Activated T-helper 1 cell treated with anti-CD3 and anti-CD28 coated beads, Interleukin-2, amount 50 U/mL, for 16 hours (primary cell): ENCODE measurements at places on chromosomes 2 and 18.
A peak's percentile ranks its signal among the peaks of the same experiment; 100 is the strongest.

GRCh38 chr2:85588236-85588635, 4.0 kb downstream of the VAMP5 start:
- DNase-seq, result no peak

DNA sequence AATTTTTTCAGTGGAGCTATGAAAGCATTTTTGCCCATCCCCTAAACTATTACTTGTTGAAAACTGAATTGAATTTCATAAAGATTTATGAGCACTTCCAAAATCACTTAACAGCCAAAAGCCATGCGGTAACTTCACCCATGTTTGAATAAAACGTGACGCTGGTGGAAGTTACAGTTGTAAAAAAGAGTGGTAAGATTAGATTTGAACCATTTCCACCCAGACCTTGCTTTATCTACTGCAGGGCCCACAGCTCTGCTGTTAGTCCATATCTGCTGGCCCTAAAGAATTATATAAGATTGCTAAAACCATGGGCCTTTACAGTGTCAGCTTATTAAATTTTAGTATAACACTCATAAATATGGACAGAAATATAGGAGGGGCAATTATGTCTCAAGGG, 15.5 kb upstream of the ITGA4 start:
- no peak for DNase-seq

DNA sequence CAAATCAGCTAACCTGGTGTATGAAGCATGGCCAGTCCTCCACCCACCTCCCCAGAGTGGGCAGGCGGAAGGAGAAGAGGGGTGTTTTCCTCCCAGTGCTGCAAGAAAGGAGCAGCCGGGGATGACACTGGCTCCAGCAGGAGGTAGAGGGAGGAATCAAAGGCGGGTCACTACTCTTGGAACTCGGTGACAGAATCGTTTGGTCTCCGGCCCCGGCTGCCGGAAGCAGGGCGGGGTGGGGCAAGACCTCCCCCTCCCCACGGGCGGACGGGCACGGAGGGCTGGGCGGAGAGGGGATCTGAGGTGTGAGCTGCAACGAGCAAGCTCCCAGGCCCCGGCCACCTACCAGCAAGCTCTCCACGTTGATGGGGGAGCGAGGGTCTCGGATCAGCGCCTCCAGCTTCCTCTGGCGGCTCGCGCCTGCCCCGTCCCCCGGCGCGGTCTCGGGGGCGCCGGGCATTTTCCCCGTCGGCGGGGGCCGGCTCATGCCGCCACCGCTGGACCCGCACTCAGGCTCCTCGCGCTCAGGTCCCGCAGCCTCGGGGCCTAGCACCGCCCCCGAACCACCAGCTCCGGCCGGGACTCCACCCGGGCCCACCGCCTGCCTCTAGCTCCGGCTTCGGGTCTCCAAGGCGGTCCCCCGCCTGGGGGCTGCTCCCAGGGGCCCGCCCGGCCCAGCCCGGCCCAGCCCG, 640 bp downstream of the ROCK2 start:
- peak; percentile 7 for DNase-seq

GRCh38 chr2:16661936-16662839, 3.4 kb downstream of the CYRIA start:
- no peak for DNase-seq

GRCh38 chr2:113890253-113891235, 655 bp downstream of the ACTR3 start:
- peak; percentile 46 for DNase-seq

DNA sequence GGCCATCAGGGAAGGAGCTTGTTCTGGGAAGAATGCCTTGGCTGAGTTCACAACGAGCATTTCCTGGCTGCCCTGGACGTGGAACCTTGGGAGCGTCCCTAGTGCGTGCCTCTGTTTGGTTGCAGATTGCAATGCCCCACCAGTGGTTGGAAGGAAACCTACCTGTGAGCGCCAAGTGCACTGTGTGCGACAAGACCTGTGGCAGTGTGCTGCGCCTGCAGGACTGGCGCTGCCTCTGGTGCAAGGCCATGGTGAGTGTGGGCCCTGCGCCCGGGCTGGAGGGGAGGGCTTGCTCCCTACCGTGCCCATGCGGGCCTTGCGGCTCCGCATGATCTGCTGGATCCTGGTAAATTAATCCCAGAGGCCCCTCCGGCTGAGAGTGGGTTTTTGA, 81.9 kb downstream of the DGKD start:
- DNase-seq, result no peak

- DNase-seq, result no peak
Measured at GRCh38 chr18:3283908-3284307, 22.0 kb downstream of the MYL12B start.

GRCh38 chr2:15177103-15177502, 384.0 kb downstream of the NBAS start:
- DNase-seq, result peak; percentile 51

- no peak for DNase-seq
Measured at GRCh38 chr2:133993160-133993559, 260.7 kb upstream of the MGAT5 start.

DNA sequence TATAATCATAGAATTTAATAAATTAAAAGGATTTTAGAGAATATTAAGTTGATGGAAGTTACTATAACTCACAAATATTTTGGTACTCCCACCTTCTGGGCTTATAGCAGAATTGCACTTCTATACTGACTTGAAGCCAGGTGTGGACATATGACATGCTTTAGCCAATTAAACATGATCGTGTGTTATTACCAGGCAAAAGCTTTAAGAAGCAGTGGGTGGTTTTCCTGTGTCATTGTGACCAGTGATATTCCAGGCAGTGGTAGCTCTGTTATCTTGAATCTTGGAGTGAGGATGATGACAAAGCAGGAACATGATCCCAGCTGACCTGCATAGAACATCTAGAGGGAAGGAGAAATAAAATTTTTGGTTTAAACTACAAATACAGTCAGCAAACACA, 370.9 kb upstream of the ZEB2 start:
- no peak for DNase-seq

DNA sequence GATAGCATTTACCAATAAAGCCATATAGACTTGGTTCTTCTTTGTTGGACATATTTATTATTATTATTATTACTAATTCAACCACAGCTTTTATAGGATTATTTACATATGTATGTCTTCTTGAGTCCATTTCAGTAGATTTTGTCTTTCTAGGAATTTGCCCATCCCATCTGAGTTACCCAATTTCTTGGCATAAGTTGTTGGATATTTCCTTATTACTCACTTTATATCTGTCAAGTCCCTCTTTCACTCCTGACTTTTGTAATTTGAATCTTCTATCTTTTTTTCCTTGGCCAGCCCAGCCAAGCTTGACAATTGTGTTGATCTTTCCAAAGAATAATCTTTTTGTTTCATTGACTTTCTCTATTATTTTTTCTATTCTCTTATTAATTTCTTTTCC, 543.7 kb downstream of the SUCLG1 start:
- no peak for DNase-seq

GRCh38 chr2:239736358-239737143, 288.6 kb downstream of the NDUFA10 start:
- no peak for DNase-seq

DNA sequence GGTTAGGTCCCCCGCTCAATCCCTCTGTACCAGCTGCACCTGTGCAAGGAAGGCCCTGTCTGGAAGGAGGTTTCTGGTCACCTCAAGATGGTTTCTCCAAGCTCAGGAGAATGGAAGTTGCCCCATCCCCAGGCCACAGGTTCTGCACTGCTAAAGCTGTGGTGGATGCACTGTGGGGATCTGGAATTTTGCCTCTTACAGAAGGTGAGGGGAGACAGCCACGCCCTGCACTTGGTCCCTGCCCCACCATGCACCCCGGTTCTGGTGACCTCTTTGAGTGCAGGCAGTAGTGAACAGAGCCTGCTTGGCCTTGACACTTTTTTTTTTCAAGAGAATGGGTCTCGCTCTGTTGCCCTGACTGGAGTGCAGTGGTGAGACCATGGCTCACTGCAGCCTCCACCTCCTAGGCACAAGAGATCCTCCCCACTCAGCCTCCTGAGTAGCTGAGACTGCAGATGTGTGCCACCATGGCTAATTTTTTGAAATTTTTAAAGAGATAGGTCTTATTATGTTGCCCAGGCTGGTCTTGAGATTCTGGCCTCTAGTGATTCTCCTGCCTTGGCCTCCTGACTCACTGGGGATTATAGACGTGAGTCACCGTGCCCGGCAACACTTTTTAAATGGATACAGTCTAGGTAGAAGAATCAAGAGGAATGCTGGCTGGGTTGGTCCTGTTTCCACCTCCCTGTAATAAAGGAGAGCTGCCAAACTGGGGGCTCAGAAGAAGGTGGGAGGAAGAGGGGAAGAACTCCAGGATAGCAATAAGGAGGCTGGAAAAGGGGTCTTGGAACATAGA, 5.8 kb upstream of the NT5DC4 start:
- no peak for DNase-seq

DNA sequence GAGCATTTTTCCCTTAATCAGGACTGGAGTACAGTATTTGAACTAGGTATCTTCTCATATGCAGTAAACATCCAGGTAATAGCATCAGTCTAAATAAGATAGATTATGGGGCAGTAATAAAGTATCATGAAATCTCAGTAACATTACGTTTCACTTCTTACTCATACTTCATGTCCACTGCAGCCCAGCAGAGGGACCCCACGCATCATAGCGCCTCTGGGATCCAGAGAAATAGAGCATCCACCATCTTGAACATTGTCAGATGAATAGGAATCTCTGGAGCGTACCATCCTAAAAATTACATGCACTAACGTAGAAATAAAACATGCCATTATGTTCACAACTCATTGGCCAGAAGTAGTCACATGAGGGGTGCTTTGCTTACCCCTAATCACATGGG, 499.0 kb downstream of the CPS1 start:
- no peak for DNase-seq

GRCh38 chr2:20118051-20118450, 66.6 kb upstream of the LAPTM4A start:
- DNase-seq, result no peak

DNA sequence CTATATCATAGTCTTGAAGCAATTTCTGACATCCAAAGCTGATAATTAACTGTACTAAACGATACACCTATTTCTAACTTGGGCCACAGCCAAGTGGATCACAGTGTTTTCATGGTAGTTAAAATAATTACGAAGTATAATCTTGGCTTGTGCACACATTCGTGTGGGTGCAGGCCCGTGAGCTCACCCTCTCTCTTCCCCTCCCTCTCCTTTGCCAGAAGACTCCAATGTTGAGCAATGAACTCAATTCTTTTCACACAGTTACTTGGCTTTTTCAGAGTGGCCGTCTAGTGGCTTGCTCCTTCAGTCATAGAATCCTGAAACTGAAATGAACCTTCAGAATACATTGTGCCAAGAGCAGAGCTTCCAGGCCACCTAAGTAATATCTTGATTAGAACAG, 178.7 kb downstream of the NCKAP5 start:
- no peak for DNase-seq

- DNase-seq, result no peak
Measured at GRCh38 chr18:62954366-62954765, 239.0 kb downstream of the PHLPP1 start.

DNA sequence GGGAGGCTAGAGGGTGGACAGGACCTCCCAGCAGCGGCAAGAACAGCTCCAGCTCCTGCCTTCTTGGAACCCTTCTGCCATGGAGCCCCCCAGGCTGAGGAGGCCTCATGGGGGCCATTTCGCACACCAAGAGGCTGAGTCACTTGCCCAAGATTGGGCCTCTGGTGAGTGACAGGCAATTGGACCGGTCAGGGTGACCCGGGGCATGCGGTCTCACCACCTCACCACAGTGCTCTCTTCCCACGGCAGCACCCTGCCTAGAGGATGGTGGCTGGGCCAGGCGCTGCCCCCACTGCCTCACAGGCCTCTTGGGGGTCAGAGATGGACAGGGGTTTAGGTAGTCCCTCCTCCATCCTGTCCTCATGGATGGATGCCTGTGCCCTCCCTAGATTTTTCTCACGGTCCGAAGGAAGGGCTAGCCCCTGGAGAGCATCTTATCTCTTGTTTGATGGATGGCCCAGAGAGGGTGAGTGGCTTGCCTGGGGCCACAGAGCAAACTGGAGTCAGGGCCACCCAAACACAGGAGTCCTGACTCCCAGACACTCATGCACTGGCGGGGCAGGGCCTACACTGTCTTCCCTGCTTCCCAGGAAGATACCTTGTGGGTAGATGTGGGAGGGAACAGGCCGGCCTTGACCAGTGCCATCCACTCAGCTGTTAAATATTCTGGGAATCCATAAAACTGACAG, 119.2 kb downstream of the INHBB start:
- DNase-seq, result no peak

GRCh38 chr2:241351640-241352031, 4.4 kb upstream of the FARP2 start:
- DNase-seq, result no peak

DNA sequence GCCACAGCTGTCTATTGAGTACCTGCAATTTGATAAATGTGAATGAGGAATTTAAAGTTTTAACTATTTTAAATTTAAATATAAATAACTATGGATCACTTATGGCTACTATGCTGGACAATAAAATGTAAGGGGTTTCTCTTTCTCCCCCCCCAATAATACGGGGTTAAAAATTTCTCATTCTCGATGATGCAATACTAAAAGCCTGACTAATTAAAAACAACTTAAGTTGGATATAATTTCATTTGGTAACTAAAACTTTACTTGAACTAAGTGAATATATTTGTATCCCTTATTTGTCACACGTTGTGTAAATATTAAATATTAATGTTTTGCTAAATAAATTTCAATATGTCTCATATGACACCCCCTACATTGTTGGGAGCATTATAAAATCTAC, 297.3 kb downstream of the GRB14 start:
- DNase-seq, result no peak

DNA sequence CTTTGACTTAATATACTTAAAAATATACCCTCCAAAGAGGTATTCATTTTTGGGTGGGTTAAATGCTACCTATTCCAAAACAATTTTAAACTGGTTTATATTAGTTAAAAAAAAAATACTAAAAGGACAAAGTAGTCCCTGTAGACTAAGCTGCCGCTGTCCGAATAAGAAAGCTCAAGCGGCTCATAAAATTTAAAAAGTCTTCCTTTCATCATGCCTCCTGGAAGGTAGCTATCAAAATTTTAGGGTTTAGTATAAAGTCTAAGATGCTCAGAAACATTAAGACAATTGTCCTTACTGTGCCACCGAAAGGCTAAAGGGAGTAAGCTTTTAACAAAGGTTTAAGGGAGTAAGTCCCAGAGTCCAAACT, 440 bp upstream of the UGGT1 start:
- DNase-seq, result no peak

GRCh38 chr2:199997296-199997695, 41.9 kb downstream of the MAIP1 start:
- no peak for DNase-seq

DNA sequence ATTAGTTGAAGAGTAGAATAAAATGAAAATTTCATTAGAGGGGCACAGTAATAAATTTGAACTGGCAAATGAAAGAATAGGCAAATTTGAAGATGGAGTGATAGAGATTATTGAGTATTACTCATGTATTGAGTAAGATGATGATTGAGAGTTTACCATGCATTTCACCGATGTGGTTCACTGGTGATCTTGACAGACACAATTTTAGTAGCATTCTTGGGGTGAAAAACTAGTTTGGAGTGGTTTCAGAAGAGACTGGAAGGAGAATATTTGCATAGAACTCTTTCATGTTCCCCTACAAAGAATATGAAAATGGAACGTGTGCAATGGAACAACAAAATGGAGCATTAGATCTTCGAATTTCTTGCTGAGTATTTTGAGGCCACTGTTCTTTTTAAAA, 121.4 kb downstream of the ASXL3 start:
- no peak for DNase-seq

- DNase-seq, result no peak
Measured at GRCh38 chr2:6970976-6971480, 53.8 kb downstream of the RNF144A start.
